DMS79 (cell line): ENCODE measurements at places on chromosomes 11 and 22.

- no peak for DNase-seq
Measured at GRCh38 chr11:127308291-127308690, 307.7 kb upstream of the KIRREL3 start.

- DNase-seq: no peak
Measured at GRCh38 chr22:29719899-29720645, at the start of gene CABP7. CABP7 (plus strand) TSS chr22:29720003; CDS start chr22:29720425, 422 bp downstream.

DNA sequence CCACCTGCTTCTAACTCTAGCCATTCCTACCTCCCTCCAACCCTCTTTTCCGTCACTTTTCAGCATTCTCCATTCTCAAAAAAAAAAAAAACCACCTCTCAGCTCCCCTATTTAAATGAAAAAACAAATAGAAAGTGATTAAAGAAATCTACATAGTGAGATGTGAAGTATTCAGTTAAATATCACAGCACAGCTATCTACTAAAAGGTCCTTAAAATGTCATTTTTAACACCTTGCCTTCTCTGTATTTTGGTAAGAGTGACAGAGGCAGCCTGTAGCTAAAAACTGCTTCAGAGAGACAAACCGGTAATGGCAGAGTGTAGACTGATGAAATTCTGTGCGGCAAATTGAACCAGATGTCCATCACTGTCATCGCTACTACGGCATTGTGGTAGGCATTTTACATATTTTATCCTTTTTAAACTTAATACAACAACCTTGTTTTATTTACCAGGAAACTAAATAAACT is 346 bp upstream of the ALG9 start:
- DNase-seq: no peak

GRCh38 chr11:46338636-46338987 is 8.7 kb upstream of the DGKZ start:
- DNase-seq: no peak

GRCh38 chr11:77959434-77959833 is 35.0 kb downstream of the INTS4 start:
- DNase-seq: no peak
